ENCODE measurements at places on chromosomes 3 and 15.

GRCh38 chr3:129122412-129123011 is 908 bp upstream of the RAB43 start:
- no peak for DNase-seq

- no peak for DNase-seq
Measured at GRCh38 chr15:31293655-31294054, 33.0 kb upstream of the KLF13 start.

- no peak for DNase-seq
Measured at GRCh38 chr3:43369404-43370292, 83.3 kb downstream of the SNRK start.

GRCh38 chr15:68637767-68638404 is 59.1 kb downstream of the CORO2B start:
- DNase-seq: no peak

- no peak for DNase-seq
Measured at GRCh38 chr15:61038910-61039309, 190.2 kb downstream of the RORA start.

DNA sequence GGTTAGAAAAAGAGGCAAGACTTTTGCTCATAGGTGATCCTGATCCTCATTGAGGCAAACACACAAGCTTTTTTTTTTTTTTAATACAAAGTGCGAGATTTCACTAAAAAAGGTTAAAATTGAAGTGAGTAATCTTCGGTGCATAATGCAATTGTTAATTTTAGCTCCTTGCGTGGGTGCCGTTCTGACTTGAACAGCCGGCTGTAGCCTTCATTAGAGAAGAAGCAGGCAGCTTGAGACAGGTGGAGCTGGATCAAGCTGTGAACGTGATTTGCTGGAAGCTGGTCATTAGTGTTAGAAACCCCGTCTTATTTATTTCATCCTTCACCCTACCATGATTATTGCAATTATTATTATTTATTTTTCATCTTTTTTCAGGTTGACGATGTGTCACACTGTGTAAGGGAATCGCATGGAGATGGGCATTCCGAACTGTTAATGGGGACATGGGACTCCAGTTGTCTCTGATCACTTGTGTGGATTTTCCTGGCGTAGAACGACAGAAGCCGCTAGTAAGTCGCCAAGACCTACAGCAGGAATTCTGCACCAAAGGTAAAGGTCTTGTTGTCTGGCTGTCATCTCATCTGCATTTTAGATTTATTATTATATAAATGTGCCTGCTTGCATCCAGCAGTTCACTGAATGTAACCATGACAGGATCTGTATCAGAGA is 40.2 kb downstream of the ARPP21 start:
- DNase-seq: no peak

DNA sequence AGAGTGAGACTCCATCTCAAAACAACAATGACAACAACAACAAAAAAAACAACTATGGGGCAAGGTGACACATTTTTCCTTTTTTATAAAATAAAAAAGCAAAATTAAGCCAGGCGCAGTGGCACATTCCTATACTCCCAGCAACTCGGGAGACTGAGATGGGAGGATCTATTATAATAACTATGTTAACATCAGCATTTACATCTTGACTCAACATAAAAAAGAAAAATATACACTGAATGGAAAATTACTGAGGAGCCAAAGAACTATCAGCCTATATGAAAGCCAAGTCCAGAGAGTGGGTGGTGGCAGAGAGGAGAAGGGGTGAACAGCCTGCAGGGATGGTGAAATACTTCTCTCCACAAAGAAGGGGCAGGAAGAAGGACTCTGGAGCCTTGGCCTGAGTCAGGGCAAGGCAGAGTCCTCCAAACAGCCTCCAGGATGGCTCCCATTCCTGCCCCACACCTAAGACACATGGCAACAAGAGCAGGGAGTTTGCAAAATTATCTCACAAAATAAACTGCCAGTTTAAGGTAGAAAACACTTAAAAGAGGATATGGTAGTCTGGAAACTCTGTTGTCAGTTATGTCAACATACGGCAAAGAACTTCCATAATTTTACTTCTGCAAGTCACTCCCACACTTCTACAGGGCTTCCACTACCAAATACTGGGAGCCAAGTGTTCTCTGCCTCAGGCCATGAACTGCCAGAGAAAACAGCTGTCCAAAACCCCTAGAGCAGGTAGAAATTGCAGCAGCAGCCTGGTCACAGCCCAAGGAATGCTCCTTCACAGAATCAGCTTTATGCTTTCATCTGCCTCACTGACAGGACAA is 25.9 kb downstream of the HSPBAP1 start:
- no peak for DNase-seq

DNA sequence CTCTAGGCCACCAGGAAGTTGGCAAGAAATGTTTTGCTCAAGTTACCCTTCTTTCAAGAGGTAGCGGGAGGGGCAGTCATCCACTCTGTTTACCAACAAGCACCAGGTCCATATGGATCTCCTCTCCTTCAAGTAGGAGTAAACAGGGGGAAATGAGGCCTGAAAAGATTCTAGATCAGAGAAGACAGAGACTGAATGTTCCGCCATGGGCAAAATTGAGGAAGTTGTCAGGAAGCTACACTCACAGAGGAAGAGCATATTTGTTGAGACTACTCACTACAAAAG is 81.6 kb downstream of the KLF15 start:
- no peak for DNase-seq

DNA sequence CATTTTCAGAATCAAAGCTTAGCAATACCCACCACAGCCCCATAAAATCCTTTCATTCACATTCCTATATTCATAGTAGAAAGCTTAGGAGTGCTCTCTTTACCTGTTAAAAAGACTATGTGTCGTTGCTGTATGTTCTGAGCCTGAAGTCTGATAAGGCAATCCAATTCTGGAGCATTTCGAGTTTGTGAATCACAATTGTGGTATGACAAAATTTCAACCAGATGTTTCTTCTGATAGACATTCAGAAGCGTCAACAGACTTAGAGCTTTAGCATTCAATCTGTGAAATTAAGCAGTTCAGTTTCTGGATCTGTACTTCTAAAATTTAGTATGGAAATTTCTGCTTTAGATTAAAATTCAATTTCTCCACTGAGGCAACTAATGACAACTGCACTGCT is 58.3 kb downstream of the TASOR start:
- no peak for DNase-seq

GRCh38 chr15:62365795-62366442 is 200.8 kb upstream of the C2CD4B start:
- no peak for DNase-seq

- DNase-seq: no peak
Measured at GRCh38 chr3:23663661-23664186, 142.0 kb upstream of the UBE2E1 start.

- DNase-seq: no peak
Measured at GRCh38 chr15:82986442-82986780, 401 bp downstream of the RAMAC start.

DNA sequence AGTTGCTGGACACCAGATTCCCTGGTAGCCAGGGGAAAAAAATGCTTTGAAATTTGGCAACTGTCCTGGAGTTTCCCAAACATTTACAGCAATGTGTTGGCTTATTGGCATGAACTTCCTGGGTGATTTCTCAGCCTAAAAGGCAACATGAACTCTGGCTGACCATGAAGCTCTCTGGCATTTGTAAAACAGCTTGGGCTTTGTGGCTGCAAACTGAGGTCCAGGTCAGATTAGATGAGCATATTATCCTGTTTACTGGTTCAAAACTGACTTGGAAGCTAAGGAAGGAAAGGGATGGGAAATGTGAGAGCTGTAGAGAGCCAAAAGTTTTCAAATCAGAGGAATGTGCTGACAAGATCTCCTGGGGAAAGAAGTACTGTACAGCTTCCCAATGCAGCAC is 139.0 kb downstream of the P3H2 start:
- no peak for DNase-seq

- no peak for DNase-seq
Measured at GRCh38 chr3:117622171-117622841, 912.7 kb downstream of the TUSC7 start.

- DNase-seq: no peak
Measured at GRCh38 chr15:92574161-92574560, 81.4 kb downstream of the FAM174B start.

DNA sequence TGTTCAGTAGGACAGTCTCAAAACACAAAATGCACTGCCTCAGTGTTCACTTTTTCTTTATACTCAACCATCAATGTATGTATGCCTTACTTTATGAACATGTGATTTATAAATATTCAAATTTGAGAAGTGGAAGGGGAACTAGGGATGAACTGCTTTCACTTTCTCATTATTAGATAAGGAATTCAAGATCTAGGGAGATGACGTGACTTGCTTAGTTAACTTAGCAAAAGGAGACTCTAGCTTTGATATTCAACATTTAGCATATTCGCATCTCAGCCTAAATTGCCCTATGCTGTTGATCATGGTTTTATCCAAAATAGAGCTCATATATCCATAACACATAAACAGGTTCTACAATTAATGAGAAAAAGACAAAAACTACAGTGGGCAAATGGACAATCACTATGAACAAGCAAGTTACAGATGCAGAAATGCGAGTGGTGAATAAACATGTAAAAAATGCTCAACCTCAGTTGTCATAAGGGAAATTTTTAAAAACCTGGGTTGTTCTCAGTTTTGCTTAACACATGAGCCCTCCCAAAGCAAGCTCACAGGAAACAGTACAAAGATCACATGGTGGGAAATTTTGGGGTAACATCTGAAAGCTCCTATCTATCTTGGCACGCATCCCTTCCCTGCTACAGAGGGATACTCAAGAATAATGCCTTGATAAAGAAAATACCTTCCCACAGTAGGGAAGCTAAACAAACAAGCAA is 269.8 kb downstream of the THRB start:
- DNase-seq: no peak

- no peak for DNase-seq
Measured at GRCh38 chr3:175713268-175713667, 854.1 kb downstream of the NAALADL2 start.

DNA sequence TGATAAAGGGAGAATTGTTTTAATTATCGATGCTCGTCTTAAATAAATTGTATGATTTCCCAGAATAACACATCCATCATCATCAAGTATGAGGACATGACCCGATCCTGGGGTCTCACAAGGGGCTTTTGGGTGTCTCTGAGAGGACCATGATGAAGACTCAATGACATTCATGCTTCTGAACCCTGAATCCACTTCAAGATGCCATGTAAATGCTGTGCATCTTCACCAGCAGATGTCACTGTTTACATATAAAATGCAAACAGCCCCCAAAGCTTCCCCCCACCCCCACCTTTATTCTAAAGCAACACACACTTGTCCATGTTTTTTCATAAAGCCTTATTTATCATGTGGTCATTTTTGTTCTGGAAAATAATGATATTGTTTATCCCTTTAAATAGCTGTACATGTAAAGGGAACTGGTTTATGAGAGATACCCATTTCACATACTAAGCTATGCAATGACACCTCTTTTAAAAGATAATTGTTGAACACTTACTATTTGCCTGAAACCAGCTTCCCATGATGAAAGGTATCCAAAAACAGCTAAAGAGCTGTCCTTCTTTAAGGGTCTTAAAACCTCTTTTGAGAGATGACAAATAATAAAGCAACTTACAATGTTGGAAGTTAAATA is 69.7 kb upstream of the UBE3A start:
- peak; percentile 46 for DNase-seq

- no peak for DNase-seq
Measured at GRCh38 chr3:188720215-188720614, 451.6 kb upstream of the TPRG1 start.

DNA sequence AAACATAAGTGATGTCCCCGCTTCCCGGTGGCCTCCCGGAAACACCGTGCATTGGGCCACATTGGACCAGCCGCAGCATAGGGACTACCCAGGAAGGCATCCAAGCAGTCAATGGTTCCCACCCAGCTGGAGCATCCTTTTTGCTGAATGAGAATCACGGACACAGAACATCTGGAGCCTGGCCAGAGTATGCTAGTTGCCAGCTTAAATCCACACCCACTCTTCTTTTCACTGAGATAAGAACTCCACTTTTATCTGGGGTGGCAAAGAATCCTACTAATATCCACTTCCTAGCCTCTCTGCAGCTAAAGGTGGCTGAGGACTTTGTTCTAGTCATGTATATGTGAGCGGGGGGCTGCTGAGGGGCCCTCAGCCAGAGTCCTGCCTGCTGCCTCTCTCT is 95.2 kb upstream of the PLXNA1 start:
- DNase-seq: no peak

- DNase-seq: no peak
Measured at GRCh38 chr3:130820976-130821375, 72.9 kb upstream of the ATP2C1 start.

GRCh38 chr3:189803254-189803653 is 172.1 kb downstream of the TP63 start:
- no peak for DNase-seq

- no peak for DNase-seq
Measured at GRCh38 chr3:146543461-146544001, 876 bp downstream of the PLSCR1 start.

GRCh38 chr3:73874161-73874560 is 249.4 kb upstream of the PDZRN3 start:
- DNase-seq: no peak

DNA sequence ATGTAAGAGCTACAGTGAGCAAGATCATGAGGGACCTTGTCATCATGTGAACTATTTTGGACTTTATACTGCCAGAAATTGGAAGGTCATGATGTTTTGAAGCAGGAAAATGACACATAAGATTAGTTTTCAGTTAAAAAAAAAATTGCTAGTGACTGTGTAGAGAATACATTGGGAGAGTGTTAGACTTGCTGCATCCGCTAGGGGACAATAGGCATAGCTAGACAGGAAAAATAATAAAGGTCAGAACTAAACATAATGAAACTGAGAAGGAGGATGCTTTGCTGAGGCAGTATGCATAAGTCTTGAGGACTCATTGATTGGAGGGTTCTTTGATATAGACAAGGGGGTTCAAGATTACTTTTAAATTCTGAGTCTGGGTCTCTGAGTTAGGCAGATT is 275.8 kb upstream of the KCNH8 start:
- DNase-seq: no peak

- no peak for DNase-seq
Measured at GRCh38 chr15:70016511-70016994, 81.2 kb downstream of the TLE3 start.

- no peak for DNase-seq
Measured at GRCh38 chr3:82707035-82707434, 945.6 kb upstream of the GBE1 start.

GRCh38 chr3:21803604-21804003 is 52.6 kb upstream of the ZNF385D start:
- no peak for DNase-seq

DNA sequence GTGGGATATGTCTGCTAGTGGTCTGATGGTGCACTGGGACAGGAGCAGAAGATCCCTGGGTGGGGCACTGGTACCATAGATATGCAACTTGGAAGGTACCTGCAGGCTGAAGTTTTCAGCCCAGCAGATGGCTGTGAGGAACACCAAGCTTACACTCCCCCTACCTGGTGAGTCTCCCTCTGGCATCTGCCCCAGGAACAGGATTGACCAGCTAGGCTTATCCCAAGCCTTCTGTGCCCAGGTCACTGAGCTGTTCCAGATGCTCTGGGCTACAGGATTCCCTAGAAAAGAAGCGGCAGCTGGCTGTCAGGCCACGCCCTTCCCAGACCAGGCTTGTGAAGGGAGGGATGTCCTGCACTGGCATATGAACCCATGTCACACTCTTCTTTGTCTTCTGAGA is 1130.0 kb downstream of the NAALADL2 start:
- no peak for DNase-seq

Measured in T-cell (primary cell).